ENCODE measurements at places on chromosomes 3 and 15.

GRCh38 chr15:68211656-68212320, 6.7 kb upstream of the CALML4 start:
- DNase-seq: no peak

GRCh38 chr3:188126276-188126675, 27.7 kb upstream of the LPP start:
- DNase-seq: peak; percentile 35

GRCh38 chr3:184806567-184807271, 5.2 kb upstream of the VPS8 start:
- no peak for DNase-seq

DNA sequence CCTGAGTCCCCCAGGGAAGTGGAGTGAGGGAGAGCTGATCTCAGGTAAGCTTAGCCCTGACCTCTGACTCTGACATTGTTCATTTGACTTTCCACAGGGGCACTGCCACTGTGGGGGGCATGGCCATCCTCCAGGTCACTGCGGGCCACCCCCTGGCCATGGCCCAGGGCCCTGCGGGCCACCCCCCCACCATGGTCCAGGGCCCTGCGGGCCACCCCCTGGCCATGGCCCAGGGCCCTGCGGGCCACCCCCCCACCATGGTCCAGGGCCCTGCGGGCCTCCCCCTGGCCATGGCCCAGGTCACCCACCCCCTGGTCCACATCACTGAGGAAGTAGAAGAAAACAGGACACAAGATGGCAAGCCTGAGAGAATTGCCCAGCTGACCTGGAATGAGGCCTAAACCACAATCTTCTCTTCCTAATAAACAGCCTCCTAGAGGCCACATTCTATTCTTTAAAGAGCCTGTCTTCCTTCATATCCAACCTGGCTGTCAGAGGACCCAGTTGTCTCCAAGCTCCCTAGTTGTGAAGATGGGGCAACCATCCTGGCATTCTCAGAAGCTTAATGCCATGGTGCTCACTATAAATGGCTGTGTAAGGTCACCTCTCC, 1.9 kb upstream of the DISP2 start:
- DNase-seq: no peak

- no peak for DNase-seq
Observed at GRCh38 chr3:55297245-55297644, 189.9 kb downstream of the WNT5A start.

DNA sequence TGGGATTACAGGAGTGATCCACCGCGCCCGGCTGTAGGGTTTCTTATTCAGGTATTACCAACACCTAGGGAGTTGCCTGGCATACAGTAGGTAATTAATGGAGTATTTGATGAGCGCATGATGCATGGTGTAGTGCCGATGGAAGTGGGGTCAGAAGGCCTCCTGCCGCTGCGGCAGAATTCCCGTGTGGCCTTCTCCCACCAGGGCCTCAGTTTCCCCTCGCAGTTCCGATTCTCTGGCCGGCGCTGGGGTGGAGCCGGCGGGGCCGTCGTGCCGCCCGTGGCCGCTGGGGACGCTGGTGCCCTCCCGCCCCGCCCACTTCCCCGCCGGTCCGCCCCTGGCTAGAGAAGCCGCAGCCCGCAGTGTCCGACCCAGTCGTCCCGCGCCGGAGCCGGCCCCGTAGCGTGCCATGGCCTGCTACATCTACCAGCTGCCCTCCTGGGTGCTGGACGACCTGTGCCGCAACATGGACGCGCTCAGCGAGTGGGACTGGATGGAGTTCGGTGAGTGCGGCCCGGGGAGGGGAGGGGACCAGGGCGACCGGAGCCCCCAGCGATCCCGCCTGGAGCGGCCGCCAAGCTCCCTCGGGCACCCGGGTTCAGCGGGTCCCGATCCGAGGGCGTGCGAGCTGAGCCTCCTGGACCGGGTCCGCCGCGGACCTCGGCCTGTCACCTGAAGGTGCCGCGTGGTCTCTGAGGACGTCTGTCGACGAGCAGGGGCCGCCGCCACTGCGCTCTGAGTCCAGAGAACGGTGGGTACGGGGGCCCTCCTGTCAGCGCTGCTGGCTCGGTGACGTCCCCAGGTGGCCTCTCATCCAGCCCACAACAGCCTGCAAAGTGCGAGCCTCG, at the start of gene IRAK2:
TSS of gene IRAK2 (plus strand) at position 374 of the 848 bp plus-strand sequence. CDS start at position 410, 36 bp downstream.
- peak; percentile 87 for DNase-seq
